Left ventricle myocardium superior (tissue), 1 donor: ENCODE measurements at places on chromosomes 6 and 20. TPM values are rescaled to one million over a fixed set of nuclear protein-coding genes. Genes with fewer than 3 reads are reported as not detected.

SPATA25 gene
- 1.1 TPM for total RNA-seq

TP53TG5 gene
- 2.1 TPM for total RNA-seq

FAM83C gene
- total RNA-seq, result not detected

HCK gene
- total RNA-seq, result 4.4 TPM

RAMACL gene
- total RNA-seq, result 0.67 TPM

TSPO2 gene
- not detected for total RNA-seq

DNA sequence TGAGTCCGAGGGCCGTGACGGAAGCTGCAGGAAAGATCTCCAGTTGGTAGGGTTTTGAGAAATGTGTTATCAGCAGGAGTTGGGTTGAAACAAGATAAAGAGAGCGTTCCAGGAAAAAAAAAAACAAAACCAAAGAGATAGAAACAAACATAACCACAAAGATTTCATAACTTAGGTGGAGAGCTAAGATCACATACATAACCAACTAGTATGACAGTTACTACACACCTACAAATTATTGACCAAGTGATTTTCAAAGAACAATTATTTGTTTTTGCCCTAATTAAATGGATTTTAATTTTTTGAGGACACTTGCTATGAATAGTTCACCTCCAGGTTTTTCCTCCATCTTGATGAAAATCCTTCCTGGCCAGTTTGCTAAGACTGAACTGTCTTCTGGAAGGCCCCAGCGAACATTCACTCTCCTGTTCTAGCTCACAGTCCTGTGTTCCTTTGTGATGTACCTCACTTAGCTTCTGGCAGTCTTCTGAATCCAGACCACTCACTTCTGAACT, 69.4 kb downstream of the SNX9 start:
- no peak for DNase-seq

DNA sequence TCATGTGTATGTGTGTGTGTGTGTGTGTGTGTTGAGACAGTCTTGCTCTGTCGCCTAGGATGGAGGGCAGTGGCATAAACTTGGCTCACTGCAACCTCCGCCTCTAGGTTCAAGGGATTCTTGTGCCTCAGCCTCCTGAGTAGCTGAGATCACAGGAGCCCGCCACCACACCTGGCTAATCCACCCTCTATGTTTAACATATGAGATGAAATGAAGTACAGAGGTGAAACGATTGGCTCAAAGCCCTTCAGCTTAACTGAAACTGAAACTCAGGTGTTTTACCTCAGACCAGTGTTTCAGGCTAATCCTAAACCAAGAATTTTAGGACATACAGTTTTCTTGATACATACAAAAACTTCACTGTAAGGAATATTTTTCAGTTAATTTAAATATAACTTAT, 167.3 kb downstream of the KCNQ5 start:
- DNase-seq, result no peak

GRCh38 chr6:79042799-79043126, 35.3 kb downstream of the PHIP start:
- no peak for DNase-seq

- no peak for DNase-seq
These were observed 267.2 kb downstream of the ADGRG6 start for GRCh38 chr6:142568857-142569597.

- no peak for DNase-seq
These were observed 107.2 kb downstream of the LY86 start for GRCh38 chr6:6695625-6696276.

DNA sequence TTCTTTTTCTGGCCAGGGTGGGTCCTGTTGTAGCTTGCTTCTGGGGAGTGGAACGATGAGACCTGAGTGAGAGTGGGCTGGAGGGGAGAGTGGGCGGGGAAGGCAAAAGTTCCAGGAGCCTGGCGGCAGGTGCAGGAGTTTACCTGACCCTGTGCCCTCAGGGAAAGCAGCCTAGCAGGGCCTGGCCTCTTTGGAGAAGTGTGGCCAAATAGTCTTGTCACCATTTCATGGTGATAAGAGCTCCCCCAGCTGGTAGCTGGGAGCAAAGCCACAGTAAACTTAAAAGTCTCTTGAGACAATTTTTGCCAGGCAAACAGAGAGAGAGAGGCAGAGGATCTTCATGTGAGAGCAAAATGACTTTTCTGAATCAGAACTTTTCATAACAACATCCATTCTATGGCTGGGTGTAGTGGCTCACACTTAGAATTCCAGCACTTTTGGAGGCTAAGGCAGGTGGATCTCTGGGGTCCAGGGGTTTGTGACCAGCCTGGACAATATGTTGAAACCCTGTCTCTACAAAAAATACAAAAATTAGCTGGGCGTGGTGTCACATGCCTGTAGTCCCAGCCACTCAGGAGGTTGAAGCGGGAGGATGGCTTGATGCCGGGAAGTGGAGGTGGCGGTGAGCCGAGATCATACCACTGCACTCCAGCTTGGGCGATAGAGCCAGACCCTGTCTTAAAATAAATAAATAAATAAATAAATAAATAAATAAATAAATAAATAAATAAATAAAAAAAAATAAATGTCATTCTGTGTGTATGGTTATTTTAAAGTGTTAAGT, 161.8 kb upstream of the SCGN start:
- DNase-seq, result peak; percentile 65
